ENCODE measurements at places on chromosomes 5 and 9.
A peak's percentile ranks its signal among the peaks of the same experiment; 100 is the strongest.

GRCh38 chr5:119470105-119470763, 17.9 kb downstream of the HSD17B4 start:
- DNase-seq: no peak

DNA sequence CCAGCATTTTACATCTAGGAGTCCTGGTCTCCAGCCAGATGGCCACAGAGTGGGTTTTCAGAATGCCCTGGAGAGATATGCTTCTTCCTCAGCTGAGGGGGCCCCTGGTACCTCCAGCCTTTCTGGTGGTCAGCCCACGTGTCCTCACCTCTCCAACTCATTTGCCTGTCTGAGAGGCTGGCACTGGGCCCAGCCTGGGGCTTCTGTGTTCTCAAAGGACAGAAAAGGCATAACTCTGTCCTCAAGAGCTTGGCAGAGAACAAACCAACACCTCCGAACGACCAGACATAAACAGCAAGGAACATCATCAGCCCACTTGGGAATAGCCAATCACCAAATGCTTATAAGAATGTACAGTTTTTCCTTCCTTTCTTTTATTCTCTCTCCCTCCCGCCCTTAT, 17.1 kb downstream of the ENG start:
- DNase-seq: no peak

GRCh38 chr5:133668458-133668857, 56.1 kb upstream of the FSTL4 start:
- no peak for DNase-seq

GRCh38 chr9:89020754-89021153, 29.5 kb downstream of the S1PR3 start:
- no peak for DNase-seq

DNA sequence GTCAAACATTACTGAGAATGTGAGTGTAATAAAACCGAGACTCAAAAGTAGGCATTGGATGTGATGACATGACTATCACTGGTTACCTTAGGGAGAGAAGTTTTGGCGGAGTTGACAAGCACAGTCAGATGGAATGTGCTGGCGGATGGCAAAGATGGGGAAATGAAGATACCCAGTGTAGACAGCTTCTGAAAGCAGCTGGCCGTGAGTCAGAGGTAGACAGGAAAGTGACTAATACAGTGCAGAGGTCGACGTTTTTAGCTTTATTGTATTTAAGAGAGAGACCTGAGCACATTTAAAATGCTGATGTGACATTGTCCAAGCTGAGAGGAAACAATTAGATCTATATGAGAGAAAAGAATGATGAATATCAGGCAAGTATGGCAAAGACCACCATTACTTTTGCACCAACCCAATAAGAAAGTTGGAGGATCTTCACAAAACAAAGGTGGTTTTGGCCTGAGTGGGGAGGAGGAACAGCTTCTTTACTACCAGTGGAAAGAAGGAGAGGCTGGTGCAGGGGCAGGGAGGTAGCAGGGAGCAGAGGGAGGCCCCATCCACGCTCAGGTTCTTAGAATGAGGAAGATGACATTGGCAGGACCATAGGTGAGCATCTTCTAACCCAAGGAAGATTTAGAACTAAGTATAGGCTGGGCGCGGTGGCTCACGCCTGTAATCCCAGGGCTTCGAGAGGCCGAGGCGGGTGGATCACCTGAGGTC, 36.7 kb upstream of the KCNIP1 start:
- DNase-seq: peak; percentile 30

DNA sequence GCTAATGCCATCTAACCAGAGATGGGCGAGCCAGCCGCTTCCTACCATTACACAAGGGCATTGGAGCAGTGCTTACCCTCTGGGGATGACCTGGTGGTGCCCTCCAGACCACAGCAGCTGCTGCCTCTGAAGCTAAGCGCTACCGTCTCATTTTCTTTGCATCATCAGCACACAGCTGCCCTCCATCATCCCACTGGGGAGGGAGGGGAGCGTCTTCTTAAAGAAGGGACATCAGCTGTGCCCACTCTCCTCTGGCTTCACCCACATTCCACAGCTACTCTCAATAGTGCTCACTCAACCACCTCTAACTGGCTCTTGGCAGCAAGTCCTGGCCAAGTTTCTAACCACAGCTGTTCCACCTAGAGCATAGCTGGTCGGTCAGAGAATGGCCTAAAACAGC, 503.4 kb downstream of the NFIB start:
- no peak for DNase-seq

- peak; percentile 63 for DNase-seq
These were observed at the start of gene ABCA1 for GRCh38 chr9:104927912-104928740. ABCA1 (minus strand) TSS chr9:104928155; CDS start chr9:104903679, 24,476 bp downstream.

DNA sequence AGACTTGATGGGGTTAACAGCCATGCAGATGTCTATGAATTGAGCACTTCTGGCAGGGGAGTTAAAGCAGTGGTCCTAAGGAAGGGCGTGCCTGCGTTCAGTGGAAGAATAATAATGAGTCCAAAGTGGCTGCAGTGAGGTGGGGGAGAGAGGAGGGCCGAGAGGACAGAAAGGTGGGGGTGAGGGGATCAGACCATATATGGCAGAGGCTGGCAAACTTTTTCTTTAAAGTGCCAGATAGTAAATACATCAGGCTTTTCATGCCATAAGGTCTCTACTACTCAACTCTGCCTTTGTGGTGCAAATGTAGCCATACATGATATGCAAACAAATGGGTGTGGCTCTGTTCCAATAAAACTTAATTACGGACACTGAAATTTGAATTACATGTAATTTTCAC, 77.1 kb downstream of the STRBP start:
- no peak for DNase-seq

- peak; percentile 52 for DNase-seq
These were observed 28.7 kb downstream of the CDKN2A start for GRCh38 chr9:21965401-21965951.

DNA sequence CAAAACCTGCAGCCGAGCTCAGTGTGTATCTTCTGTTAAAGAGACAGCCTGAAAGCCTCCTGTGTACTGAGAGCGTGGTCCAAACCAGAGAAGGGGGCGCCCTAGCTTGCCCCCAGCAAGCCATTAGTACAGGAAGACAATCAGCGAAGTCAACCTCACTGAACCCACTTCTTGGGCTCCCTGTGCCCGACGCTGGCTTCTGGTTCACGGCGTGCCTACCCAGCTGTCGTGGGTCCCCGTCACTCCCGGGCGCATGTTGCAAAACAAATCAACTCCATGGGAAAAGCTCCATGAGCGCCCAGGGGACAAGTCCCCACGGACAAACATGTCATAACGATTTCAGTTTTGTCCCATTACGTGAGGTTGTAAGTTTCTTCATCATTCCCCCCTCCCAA, 326.9 kb downstream of the SH3GL2 start:
- no peak for DNase-seq

- DNase-seq: no peak
These were observed 48.9 kb downstream of the APBA1 start for GRCh38 chr9:69623276-69623675.

DNA sequence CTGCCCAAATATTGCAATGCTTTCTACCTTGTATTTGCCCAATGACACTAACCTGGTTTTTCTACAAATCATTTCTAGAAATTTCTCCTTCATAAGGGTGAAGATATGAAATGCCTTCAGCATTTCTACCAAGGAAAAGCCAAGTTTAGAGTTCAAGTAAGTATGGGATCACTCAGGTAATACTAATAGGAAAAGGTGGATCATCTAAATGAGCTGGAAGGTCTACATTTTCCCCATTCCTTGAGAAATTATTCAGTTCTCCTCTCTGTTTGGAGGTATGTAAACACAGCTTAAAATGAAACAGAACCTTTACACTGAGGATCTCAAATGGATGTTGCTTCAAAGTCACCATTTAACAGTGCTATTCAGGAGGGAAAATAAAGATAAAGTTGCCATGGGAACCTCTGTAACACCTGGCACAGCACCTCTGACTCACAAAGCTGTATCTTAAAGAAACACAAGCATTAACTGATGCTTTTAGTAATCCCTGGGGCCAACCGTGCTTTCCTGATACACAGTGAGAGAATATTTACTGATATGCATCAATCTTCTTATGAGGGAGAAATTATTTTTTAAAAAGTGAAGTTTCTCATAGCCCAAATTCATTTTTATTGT, 161.3 kb downstream of the DRD1 start:
- no peak for DNase-seq

DNA sequence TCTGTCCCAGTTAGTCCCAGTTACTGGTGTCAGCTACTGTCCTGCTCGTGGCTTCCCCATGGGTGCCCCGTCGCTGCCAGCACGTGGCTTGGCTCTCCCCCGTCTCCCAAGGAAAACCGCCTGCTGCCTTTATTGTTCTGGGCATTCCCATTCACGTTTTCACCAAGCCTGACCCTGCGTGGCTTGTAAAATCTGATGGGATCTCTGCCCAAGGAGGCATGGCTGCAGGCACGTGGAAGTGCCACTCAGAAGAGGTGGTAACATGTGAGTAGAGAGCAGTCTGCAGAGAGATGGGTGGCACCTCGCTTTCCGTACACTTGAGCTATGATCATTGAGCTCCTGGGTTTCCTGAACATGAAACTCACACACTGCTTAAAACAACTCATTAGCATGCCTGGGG, 429.2 kb upstream of the KLF4 start:
- DNase-seq: no peak

- no peak for DNase-seq
These were observed 460 bp upstream of the ACO1 start for GRCh38 chr9:32384002-32384363.

- no peak for DNase-seq
These were observed 72.6 kb downstream of the PTCH1 start for GRCh38 chr9:95444160-95444559.

- DNase-seq: no peak
These were observed 580.8 kb downstream of the CCDC171 start for GRCh38 chr9:16133556-16134227.

DNA sequence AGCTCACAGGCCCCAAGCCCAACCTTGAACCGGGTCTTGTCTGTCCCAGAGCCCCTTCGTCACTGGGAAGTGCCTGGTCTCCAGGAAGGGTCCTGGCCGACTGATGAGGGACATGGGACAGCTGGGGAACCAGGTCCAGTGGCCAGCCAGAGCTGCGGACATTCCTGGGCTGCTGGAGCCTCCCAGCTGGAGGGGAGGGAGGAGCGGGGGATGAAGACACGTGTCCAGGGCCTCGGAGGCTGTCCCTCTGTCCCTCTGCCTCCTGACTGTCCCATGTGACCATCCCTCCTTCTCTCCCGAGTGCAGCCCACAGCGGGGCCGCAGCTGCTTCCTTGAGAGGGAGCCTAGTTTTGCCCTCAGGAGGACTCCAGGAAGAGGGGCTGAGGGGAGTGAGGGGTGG, 41.7 kb upstream of the UBAC1 start:
- no peak for DNase-seq

DNA sequence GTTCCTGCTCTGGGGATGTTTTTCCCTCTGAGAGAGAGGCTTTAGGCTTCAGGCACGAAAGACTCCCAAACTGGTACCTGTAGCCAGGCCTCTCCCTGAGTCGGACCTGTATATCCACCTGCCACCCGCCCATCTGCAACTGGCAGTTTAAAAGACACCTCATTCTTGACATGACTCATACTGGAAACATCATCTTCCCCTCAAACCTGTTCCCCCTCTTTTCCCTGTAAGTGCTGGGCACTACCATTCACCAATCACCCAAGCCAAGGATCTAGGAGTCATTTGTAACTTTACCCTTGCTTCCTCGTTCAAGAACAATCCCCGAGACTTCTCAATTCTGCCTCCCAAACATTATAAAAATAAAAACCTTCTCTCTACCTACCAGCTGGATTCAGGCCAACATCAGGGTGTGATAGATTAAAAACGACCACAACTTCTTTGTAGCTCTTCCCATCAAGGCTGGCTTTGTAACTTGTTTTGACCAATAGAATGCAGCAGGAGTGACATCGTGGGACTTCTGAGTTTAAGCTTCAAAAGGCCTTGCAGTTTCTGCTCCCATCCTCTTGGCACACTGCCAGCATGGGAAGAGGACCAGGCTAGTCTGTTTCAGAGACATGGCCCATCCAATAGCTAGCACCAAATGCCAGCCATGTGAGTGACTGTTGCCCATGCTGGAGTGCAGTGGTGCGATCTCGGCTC, 1.8 kb upstream of the WDR31 start:
- DNase-seq: no peak
